Esophagus muscularis mucosa (tissue), 4 donors: ENCODE measurements at places on chromosomes 12 and 14. TPM values are rescaled to one million over a fixed set of nuclear protein-coding genes. Genes with fewer than 3 reads are reported as not detected.

DNA sequence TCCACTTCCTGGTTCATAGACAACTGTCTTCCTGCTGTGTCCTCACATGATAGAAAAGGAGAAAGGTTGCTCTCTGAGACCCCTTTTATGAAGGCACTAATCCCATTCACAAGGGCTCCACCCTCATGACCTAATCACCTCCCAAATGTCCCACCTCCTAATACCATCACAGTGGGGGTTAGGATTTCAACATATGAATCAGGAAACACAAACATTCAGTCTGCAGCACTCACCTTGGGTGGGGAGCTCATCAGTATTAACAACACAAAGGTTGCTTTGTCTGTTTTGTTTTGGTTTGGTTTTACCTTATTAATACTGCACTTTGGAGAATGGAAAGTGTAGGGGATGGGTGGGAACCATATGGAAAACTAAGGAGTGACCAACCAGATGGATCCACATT is 10.5 kb upstream of the SMCO2 start:
- no peak overlapping the region for H3K4me3 ChIP-seq
- H3K27ac ChIP-seq = no peak overlapping the region
- H3K4me1 ChIP-seq = peaks cover 15% of the 10 kb centered on the region
- no peaks in the 10 kb centered on the region for H3K36me3 ChIP-seq
- no peak for DNase-seq
- H3K27me3 ChIP-seq = no peaks in the 10 kb centered on the region

DNA sequence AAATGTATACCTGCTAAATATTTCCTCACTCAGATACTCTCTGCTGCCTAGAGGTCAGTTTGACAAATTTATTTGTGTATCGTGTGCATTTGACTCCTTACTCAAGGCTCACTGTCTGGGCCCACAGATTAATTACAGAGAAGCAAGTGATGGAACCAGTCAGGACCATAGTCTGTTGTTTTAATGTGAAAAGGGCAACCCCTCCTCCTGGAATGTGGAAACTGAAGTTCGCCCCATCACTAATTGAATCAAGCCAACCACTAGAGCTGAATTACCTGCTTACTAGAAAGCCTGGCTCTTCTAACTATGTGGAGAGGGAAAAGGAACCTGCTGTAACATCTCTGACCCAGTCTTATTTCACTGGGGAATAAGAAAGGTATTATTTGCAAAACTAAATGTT is 199.9 kb upstream of the KRR1 start:
- no peak overlapping the region for H3K4me3 ChIP-seq
- H3K36me3 ChIP-seq = no peaks in the 10 kb centered on the region
- no peak overlapping the region for H3K27ac ChIP-seq
- peaks cover 18% of the 10 kb centered on the region for H3K4me1 ChIP-seq

The ASCL1 gene
- total RNA-seq = 0.17 TPM

DNA sequence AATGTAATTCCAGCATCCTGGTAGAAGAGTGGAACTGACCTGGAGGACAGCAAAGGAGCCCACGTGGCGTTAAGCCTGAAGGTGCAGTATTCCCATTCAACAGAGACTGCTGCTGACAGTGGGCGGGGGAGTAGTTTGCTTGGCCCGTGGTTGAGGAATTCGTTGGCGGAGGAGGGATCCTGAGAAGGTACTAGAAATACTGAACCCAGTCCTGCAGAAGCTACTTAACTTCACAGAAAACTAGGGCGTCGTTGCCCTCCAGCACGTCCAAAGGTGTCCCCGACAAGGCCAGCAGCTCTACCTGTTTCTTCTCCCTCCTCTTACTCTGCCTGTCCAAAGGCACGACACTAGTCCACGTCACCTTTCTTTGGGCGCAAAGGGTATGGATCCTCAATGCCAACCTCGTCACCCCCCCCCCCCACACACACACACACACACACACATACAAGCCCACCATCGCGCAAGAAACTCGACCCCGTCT is 303 bp downstream of the PUS7L start:
- H3K4me3 ChIP-seq = peak overlapping the region; percentile 75
- peaks cover 22% of the 10 kb centered on the region for H3K4me1 ChIP-seq
- no peaks in the 10 kb centered on the region for H3K27me3 ChIP-seq
- DNase-seq = no peak

DNA sequence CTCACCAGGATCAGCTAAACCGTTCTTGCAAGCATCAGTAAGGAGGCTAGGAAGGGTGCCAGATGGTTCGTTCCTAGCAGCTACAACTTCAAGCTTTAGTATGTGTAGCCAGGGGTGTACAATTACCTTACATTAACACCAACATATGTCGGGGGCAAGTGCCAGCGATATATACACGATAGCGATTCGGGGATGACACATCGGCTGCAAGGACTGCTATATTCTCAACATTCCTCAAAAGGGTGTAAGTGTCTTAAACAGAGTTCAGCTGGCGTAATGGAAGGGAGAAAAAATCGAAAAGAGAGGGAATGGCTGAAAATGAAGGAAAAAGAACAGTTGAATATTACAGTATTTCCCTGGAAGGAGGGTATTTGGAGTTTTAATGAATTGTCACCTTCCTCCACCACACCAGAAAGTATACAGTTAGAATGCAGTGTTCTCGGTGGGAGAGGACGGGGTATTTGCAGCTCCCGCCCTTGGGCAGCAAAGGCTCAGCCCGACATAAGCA is 545 bp downstream of the LIMA1 start:
- DNase-seq = no peak
- H3K27me3 ChIP-seq = no peaks in the 10 kb centered on the region
- H3K4me3 ChIP-seq = peak overlapping the region; percentile 95
- H3K36me3 ChIP-seq = no peaks in the 10 kb centered on the region

DNA sequence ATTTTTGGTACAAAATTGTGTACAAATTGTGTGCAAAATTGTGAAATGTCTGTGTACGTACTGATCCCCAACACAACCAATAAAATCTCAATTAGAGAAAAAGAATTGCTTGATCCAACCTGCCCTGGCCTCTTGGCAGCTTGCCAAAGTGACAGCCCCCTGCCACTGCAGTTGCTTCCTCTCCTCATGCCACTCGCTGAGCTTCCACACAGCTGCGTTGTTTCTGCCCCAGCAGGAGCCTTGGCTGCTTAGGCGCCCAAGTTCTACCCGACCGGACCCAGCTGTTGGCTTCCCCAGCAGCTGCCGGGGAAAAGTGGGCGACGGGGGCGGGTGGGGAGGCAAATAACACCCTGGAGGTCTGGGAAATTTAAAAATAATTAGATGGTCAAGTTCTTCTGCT is 171.8 kb upstream of the ATF7IP start:
- peaks cover 9% of the 10 kb centered on the region for H3K27me3 ChIP-seq
- no peak for DNase-seq
- H3K4me3 ChIP-seq = no peak overlapping the region
- H3K27ac ChIP-seq = no peak overlapping the region
- H3K36me3 ChIP-seq = no peaks in the 10 kb centered on the region
- no peaks in the 10 kb centered on the region for H3K4me1 ChIP-seq

- no peak overlapping the region for H3K27ac ChIP-seq
- no peak for DNase-seq
- no peaks in the 10 kb centered on the region for H3K36me3 ChIP-seq
- no peak overlapping the region for H3K4me3 ChIP-seq
- no peaks in the 10 kb centered on the region for H3K27me3 ChIP-seq
These were observed 22.7 kb downstream of the PLEK2 start for GRCh38 chr14:67389275-67389674.

GRCh38 chr14:62691647-62692489 is 353.4 kb downstream of the KCNH5 start:
- H3K4me1 ChIP-seq = no peaks in the 10 kb centered on the region
- H3K27ac ChIP-seq = peak overlapping the region; percentile 71
- no peak overlapping the region for H3K4me3 ChIP-seq
- no peak for DNase-seq
- no peaks in the 10 kb centered on the region for H3K27me3 ChIP-seq

- H3K27ac ChIP-seq = no peak overlapping the region
- H3K27me3 ChIP-seq = no peaks in the 10 kb centered on the region
- H3K4me3 ChIP-seq = no peak overlapping the region
- no peaks in the 10 kb centered on the region for H3K36me3 ChIP-seq
- no peak for DNase-seq
These were observed 203.5 kb upstream of the RMST start for GRCh38 chr12:97259098-97259497.

DNA sequence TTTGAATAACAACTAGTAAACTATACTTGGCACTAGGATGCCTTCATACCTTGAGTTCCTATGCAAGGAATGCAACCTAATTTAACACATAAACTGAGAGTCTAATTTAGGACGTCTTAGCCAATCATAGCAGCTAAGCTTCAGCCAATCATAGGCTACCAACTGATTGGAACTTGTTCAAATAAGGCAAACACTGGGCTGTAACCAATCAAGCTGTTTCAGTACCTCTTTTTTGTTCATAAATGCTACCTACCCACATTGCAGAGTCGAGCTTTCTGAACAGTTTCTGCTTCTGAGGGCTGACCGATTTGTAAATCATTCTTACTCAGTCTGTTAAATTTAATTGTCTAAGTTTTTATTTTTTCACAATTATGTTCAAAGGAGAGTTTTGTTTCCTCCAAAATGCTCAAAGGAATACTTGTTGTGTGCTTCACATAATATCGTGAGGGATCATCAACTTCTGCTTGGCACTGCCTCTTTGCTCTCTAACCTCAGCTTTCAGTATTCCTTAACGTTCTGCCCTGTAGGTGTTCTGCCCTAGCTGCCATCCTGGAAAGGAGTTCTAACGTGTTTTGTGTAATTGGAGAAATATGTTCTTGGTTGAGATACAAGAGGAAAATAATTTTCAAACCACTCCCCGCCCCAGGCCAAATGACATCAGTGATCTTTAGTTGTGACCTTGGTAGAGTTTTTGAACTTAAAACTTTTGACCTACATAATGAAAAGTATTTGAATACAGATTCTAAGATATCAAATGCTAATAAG is 380.4 kb upstream of the MIS18BP1 start:
- no peaks in the 10 kb centered on the region for H3K4me1 ChIP-seq
- no peak overlapping the region for H3K4me3 ChIP-seq
- no peak for DNase-seq

GRCh38 chr14:75059642-75060041 is 4.2 kb downstream of the ACYP1 start:
- H3K27ac ChIP-seq = no peak overlapping the region
- H3K4me1 ChIP-seq = peaks cover 15% of the 10 kb centered on the region
- no peak for DNase-seq
- H3K36me3 ChIP-seq = no peaks in the 10 kb centered on the region
- H3K27me3 ChIP-seq = no peaks in the 10 kb centered on the region
- no peak overlapping the region for H3K4me3 ChIP-seq

DNA sequence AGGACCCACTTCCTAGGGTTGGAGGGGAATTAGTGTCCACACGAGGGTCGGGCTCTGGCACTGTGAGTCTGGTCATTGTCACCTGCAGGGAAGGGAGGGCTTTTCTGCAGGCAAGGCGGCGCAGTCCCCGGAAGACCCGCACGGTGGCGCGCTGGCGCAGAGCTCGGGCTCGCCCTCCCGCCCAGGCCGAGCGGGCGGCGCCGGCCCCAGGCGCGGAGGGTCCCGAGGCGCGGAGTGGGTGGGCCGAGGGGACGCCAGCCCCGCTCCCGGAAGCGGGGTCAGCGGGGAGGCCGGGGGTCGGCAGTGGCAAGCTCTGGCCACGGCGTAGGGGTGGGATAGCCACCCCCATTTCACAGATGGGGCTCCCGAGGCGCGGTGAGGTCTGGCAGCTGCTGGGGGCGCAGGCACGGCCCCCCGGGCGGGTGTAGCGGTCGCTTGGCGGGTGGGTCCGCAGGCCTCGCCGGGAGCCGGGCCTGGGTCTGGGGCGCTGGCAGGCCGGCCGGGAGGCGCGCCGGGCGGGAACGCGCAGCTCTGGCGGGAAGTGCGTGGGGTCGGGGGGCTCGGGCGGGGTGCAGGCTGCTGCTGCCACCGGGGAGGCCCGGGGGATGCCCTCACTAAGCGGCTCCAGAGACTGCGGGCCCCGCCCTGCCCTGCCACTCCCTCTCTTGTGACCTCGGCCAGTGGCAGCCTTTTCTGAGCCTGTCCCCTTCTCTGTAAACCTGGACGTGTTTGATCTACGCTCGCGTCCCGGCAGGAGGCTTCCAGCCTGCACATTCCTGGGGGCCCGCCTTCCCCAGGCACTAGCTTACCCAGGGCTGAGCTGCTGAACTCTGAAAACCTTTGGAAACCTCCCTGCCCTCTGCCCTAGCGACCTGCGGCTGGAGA is 46.1 kb downstream of the CYP46A1 start:
- peak overlapping the region; percentile 68 for H3K27ac ChIP-seq
- peaks cover 55% of the 10 kb centered on the region for H3K4me1 ChIP-seq
- H3K27me3 ChIP-seq = no peaks in the 10 kb centered on the region
- peak overlapping the region; percentile 65 for H3K4me3 ChIP-seq
- no peaks in the 10 kb centered on the region for H3K36me3 ChIP-seq

DNA sequence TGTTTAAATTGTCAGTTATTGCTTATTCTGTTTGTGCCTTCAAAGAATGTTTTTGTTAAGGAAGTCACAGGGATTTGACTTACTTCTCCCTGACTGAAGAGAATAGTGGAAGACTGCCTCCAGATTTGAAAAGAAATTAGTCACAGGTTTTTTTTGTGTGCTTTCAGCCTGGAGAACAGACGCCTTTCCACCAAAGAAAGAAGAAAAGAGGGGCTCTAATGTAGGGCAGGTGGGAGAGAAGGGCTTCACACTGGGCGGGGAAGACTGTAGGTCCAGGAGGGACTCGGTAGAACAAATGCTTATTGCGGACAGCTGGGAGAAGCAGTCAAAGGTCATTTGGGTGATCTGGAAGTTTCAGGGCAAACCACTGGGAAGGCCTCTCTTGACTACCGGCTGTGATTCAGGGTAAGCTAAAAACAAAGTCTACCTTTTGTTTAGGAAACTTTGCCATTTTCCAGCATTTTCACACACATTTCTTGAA is 76.8 kb downstream of the SAMD4A start:
- no peak for DNase-seq
- peaks cover 22% of the 10 kb centered on the region for H3K4me1 ChIP-seq
- no peaks in the 10 kb centered on the region for H3K36me3 ChIP-seq
- H3K27ac ChIP-seq = peak overlapping the region; percentile 7

GRCh38 chr14:55701638-55702037 is 121.6 kb downstream of the KTN1 start:
- peak; percentile 26 for DNase-seq
- no peaks in the 10 kb centered on the region for H3K27me3 ChIP-seq
- H3K27ac ChIP-seq = no peak overlapping the region
- no peak overlapping the region for H3K4me3 ChIP-seq

GRCh38 chr14:84704601-84705000 is 825.3 kb upstream of the FLRT2 start:
- no peaks in the 10 kb centered on the region for H3K4me1 ChIP-seq
- no peaks in the 10 kb centered on the region for H3K36me3 ChIP-seq
- H3K27me3 ChIP-seq = no peaks in the 10 kb centered on the region
- no peak overlapping the region for H3K4me3 ChIP-seq

- no peaks in the 10 kb centered on the region for H3K36me3 ChIP-seq
- H3K27me3 ChIP-seq = no peaks in the 10 kb centered on the region
- H3K4me3 ChIP-seq = no peak overlapping the region
- H3K4me1 ChIP-seq = peaks cover 22% of the 10 kb centered on the region
These were observed 17.2 kb upstream of the POC1B start for GRCh38 chr12:89542912-89543592.

DNA sequence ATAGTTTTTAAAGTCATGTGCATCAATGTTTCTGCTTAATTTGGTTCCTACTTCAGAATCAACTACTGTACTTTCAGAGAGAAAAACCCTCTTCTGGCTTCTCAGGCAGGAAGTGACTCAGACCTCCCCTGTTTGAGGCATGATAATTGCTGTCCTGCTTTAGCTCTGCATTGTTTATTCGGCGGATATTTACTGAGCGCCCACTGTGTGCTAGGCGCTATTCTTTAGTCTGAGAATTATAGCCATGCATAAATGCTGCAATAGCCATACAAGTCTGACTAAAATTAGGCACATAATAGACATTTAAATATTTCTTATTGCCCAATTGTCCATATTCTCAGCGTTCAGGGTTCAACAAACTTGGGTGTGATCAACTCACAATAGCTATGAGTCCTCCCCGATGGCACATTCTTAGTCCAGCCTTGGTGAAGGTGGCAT is 6.1 kb upstream of the AMIGO2 start:
- DNase-seq = no peak
- H3K4me1 ChIP-seq = peaks cover 36% of the 10 kb centered on the region
- H3K27me3 ChIP-seq = no peaks in the 10 kb centered on the region
- no peak overlapping the region for H3K27ac ChIP-seq
